Endothelial cell (in vitro differentiated cells): ENCODE measurements at places on chromosomes 3 and 15.

DNA sequence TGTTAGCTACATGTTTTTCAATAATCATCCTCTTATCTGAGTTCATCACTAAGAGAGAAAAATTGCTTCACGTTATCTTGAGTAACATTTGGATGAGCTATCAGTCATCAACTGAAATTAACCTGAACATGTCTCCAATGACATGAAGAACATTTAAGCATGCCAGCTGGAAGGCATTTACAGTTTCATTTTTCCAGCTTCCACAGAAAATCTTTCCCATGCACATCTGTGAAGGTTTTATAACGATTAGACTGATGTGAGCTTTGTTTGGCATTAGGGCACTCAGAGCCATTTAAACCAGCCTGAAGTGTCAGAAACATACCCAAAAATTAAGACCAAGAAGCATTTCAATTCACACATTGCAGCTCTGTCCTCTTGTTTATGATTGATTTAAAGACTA lies 235.8 kb upstream of the ARHGEF26 start:
- H3K36me3 ChIP-seq, result no peaks in the 10 kb centered on the region
- no peak overlapping the region for H3K27ac ChIP-seq
- DNase-seq, result no peak
- no peaks in the 10 kb centered on the region for H3K4me1 ChIP-seq
- H3K4me3 ChIP-seq, result no peak overlapping the region

DNA sequence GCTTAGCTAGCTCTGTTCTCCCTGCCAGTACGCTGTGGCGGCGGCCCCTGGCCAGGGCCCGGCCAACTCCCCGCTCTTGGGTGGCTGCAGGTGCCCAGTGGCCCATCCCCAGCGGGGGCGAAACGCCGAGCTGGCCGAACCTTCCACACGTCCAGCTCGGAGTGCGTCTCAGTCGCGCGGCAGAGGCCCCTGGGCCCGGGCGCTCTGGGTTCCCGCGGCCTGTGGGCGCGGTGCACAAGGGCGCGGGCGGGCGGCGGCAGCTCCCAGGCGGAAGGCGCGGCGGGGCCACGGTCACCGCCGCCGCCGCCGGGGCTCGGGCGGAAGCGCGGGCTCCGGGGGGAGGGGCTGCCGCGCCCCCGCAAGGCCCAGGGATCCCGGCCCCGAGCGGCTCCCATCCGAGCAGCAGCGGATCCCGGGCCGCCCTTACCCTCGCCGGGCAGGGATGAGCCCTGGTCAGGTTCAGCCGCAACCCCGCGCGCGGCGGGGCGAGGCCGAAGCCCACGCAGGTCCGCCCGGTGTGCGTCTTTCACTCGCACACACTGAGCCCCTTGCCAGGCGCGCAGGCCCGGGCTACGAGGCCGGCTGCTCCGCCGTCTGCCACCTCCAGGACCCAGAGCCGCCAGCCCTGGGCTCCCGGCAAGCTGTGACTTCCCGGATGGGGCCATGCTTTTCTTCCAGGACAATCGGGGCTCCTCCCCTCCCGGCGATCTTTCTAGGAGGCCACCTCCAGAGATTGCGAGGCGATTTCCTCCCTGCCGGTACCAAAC lies 54.2 kb downstream of the CCDC54 start:
- no peaks in the 10 kb centered on the region for H3K36me3 ChIP-seq
- H3K4me1 ChIP-seq, result peaks cover 11% of the 10 kb centered on the region
- peaks cover 2% of the 10 kb centered on the region for H3K27me3 ChIP-seq

DNA sequence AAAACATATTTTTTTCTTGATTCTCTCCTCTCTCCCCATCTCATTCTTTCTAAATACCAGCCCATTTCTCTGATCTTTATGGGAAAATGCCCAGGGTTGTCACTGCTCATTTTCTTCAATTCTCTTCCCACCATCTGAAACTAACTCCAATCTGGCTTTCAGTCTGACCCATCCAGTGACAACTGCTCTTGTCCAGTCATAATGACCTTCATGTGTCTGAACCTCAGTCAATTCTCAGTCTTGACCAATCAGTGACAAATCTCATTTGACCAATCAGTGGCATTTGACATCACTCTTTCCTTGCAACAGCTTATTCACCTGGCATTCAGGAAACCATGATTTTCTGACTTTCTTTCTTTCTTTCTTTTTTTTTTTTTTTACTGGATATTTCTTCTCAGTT lies 15.1 kb downstream of the VEPH1 start:
- H3K4me1 ChIP-seq, result no peaks in the 10 kb centered on the region
- H3K27me3 ChIP-seq, result peaks cover 2% of the 10 kb centered on the region
- H3K36me3 ChIP-seq, result no peaks in the 10 kb centered on the region
- H3K4me3 ChIP-seq, result no peak overlapping the region
- no peak overlapping the region for H3K27ac ChIP-seq

DNA sequence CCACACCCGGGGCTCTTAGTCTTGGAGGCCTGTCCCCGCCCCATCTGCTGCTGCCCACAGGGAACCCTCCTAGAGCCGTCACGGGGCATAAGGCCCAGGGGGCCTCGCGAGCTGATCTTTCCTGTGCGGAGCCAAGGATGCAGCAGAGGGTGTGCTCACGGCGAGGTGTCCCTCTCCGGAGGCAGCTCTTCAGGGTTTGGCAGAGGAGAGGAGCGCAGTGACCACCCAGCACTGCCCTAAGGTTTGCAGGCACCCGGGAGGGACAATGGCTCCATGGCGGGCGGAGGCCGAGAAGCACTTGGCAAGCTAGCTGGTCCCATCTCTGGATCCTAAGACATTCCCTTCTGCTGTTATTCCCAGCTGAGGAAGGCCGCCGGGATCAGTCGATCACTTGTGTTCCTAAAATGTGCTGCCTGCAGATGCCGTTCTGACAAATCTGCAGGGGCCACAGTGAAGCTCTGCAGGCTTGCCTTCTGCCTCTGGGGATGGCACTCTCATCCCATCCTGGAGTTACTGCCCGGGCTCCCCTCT lies 47.4 kb upstream of the PCSK6 start:
- H3K4me1 ChIP-seq, result peaks cover 19% of the 10 kb centered on the region
- no peak overlapping the region for H3K27ac ChIP-seq
- no peak overlapping the region for H3K4me3 ChIP-seq
- no peaks in the 10 kb centered on the region for H3K36me3 ChIP-seq
- peaks cover 16% of the 10 kb centered on the region for H3K27me3 ChIP-seq

DNA sequence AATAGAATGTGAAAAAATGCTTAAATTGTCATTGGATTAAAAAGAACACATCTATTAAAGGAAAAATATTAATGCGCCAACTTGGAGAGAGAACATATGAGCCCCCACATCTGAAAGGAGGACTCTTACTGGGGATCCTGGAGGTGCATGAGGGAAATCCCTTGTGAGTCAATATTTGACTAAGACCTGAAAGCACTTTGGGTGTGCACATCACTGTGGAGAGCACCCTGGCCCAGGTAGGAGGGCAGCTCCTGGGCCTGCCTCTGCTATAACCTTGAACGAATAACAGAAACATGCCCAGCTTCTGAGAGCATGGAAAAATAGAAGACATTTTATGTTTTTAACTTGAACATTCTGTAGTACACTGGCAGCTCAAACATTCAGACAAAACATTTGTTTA lies 199.8 kb downstream of the GAP43 start:
- H3K27ac ChIP-seq, result no peak overlapping the region
- H3K36me3 ChIP-seq, result no peaks in the 10 kb centered on the region
- peaks cover 4% of the 10 kb centered on the region for H3K4me1 ChIP-seq
- DNase-seq, result no peak
- H3K27me3 ChIP-seq, result no peaks in the 10 kb centered on the region

DNA sequence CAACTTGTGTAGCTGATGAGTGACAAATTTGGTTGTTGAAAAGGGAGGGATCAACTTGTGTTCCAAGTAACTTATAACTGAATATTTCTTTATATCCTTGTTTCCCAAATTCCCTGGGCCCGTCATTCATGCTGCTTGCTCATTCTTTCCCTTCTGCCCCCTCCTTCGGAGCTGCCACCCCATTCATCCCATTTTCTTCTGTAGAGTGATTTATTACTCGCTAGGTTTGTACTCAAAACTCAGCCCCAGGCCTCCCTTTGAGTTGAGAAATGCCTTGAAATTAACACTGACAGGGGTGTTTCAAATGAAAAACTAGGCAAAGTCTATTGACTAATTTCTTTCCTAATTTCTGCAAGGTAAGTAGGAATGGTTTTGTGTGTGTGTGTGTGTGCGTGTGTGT lies 277.4 kb upstream of the SLCO3A1 start:
- no peak for DNase-seq
- H3K4me3 ChIP-seq, result no peak overlapping the region
- H3K27me3 ChIP-seq, result no peaks in the 10 kb centered on the region
- no peaks in the 10 kb centered on the region for H3K36me3 ChIP-seq

DNA sequence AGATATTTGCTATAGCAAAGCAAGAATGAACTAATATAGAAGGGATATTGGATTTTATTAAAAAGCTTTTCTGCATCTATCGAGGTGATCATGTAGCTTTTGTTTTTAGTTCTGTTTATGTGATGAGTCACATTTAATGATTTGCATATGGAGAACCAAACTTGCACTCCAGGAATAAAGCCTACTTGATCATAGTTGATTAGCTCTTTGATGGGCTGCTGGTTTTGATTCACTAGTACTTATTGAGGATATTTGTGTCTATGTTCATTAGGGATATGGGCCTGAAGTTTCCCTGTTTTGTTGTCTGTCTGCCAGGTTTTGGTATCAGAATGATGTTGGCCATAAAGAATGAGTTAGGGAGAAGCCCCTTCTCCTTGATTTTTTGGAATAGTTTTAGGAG lies 310.7 kb downstream of the ARPP21 start:
- no peak overlapping the region for H3K4me3 ChIP-seq
- DNase-seq, result no peak
- peaks cover 3% of the 10 kb centered on the region for H3K27me3 ChIP-seq
- H3K27ac ChIP-seq, result no peak overlapping the region
- peaks cover 4% of the 10 kb centered on the region for H3K4me1 ChIP-seq

- H3K4me1 ChIP-seq, result peaks cover 93% of the 10 kb centered on the region
- peak overlapping the region; percentile 36 for H3K27ac ChIP-seq
- peaks cover 10% of the 10 kb centered on the region for H3K27me3 ChIP-seq
- DNase-seq, result no peak
- peak overlapping the region; percentile 62 for H3K4me3 ChIP-seq
These were observed 23.5 kb downstream of the ANP32A start for GRCh38 chr15:68797191-68797590.

DNA sequence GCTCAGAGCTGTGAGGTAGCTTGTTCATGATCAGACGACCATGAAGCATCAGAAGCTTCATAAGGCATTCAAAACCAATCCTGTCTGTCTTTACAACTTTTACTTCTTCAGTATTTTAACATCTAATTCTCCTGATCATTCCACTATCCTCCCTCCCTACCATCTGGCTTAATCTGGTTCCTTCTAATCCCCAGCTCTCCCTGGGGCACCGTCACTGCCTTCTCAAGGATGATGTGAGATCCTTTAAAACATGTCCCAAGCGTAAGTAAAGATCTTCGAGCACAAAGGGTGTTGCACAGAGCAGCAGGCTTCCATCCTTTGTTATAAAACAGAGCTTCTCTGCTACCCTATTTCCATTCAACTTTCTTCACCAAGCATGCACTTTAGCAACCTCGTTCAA lies 362.7 kb upstream of the ARRDC4 start:
- peaks cover 2% of the 10 kb centered on the region for H3K27me3 ChIP-seq
- H3K4me3 ChIP-seq, result no peak overlapping the region
- H3K4me1 ChIP-seq, result no peaks in the 10 kb centered on the region
- H3K27ac ChIP-seq, result no peak overlapping the region

- H3K27ac ChIP-seq, result no peak overlapping the region
- no peak overlapping the region for H3K4me3 ChIP-seq
- no peaks in the 10 kb centered on the region for H3K4me1 ChIP-seq
These were observed 218.9 kb downstream of the SV2B start for GRCh38 chr15:91318931-91319330.

GRCh38 chr3:128380295-128380694 lies 86.4 kb downstream of the DNAJB8 start:
- no peak overlapping the region for H3K27ac ChIP-seq
- H3K36me3 ChIP-seq, result no peaks in the 10 kb centered on the region
- no peak for DNase-seq

DNA sequence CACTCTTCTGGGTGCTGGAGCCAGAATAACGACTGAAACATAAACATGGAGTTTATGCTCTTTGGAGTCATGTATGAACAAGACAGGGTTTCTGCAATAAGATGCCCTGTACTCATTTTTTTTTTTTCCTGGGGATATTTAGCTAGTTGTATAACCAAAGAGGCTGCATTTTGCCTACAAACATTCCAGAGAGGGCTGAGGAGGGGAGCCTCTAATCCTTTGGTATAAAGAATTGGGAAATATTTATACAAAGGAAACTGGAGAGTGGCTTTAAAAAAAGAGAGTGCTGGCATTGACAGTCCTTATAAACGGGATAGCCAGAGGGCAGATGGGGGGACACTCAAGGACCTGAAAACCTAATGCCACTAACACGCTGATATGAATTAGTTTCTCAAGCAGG lies 32.4 kb upstream of the GAP43 start:
- H3K4me3 ChIP-seq, result no peak overlapping the region
- H3K4me1 ChIP-seq, result no peaks in the 10 kb centered on the region
- no peak for DNase-seq
- peaks cover 2% of the 10 kb centered on the region for H3K27me3 ChIP-seq
- H3K36me3 ChIP-seq, result peaks cover 4% of the 10 kb centered on the region

DNA sequence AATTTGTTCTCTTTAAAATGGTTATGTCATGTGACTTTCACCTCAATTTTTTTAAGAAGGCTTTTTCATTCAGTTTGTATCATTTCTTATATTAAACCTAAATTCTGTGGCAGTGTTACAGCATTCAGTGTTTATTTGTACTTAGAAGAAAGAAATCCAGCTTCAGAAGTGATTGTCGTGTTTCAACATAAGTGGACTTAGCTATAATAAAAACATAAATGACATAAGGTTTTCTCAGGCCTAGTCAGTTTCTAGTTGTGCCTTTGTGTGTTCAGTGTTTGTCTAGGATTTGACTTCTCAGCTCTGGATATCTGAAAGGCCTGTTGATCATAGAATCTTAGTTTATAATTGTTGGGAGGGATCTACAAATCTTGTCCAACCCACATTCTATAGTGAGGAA lies 80.5 kb downstream of the STT3B start:
- DNase-seq, result no peak
- peaks cover 4% of the 10 kb centered on the region for H3K36me3 ChIP-seq
- no peaks in the 10 kb centered on the region for H3K27me3 ChIP-seq
- H3K4me1 ChIP-seq, result no peaks in the 10 kb centered on the region
- no peak overlapping the region for H3K27ac ChIP-seq

DNA sequence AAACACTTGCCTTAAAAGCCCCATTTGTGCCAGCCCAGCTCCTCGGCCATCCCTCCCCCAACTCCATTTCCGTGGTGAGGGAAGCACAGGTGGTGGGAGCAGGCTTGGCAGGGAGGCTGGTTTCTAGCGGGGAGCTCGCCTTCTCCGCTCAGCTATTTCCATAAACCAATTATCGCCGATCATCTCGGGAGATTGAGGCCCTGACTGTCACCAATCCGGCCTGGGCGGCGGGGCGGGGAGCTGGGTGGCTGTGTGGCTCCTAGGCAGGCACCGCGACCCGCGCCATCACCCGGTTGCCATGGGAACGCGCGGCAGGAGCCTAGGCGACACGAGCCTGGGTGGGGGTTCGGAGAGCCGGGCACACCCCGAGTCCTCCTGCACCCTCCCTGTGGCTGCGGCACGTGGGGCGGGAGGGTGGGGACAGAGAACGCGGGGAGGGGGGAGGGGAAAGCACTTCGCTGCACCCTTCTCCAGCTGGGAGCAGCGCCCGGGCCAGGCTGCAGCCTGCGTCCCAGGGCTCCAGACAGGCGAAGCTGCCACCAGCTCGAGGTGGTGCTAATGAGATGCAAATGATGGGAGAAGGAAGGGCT lies 9.3 kb downstream of the CCDC33 start:
- no peak overlapping the region for H3K4me3 ChIP-seq
- DNase-seq, result peak; percentile 22
- no peak overlapping the region for H3K27ac ChIP-seq
- peaks cover 14% of the 10 kb centered on the region for H3K4me1 ChIP-seq

GRCh38 chr15:74995182-74995778 lies at the start of gene SCAMP5:
Gene SCAMP5, plus strand, starts transcription at chr15:74995563. Its CDS starts 16,277 bp downstream, at chr15:75011840.
- peaks cover 38% of the 10 kb centered on the region for H3K4me1 ChIP-seq
- peaks cover 15% of the 10 kb centered on the region for H3K27me3 ChIP-seq
- H3K36me3 ChIP-seq, result peaks cover 15% of the 10 kb centered on the region
- H3K4me3 ChIP-seq, result peak within 1 kb of the TSS; percentile 93
- peak; percentile 98 for DNase-seq
- peak within 1 kb of the TSS; percentile 90 for H3K27ac ChIP-seq
